Renal pelvis (tissue), 12 donors: ENCODE measurements at places on chromosomes 2 and 18. TPM values are rescaled to one million over a fixed set of nuclear protein-coding genes. Genes with fewer than 3 reads are reported as not detected.

DNA sequence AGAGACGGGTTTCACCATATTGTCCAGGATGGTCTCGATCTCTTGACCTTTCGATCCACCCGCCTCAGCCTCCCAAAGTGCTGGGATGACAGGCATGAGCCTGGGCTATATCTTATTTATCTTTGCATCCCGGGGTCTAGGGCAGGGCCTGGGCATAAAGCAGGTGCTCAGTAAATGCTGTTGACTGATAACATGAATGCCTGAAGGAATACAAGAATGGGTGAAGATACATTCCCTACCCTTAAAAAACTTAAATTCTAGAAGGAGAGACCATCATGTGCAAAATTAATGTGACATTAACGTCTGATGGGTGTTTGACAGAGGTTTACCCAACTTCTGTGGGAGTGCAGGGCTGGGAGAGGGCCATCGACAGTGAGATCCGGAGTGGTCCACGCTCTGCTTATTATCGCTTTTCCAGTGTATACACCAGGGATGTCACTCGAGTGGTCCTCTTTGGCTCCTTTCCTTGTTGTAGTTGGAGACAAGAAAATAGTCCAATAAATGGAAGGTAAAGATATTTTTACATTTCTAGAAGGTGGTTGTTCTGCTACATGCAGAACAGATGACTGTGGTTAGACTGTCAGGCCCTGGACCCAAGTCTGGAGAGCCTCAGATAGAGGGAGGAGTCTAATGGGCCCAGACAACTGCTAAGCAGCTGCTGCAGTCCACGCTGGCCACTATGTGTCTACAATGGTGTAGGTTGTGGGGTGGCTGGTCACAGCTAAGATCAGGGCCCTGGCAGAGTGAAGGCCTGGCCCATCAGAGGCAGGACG, 131.7 kb downstream of the MYCN start:
- DNase-seq: no peak

Gene PLGLB1
- 19.8 TPM for polyA plus RNA-seq

Gene FAM161A
- polyA plus RNA-seq: 27.0 TPM

DNA sequence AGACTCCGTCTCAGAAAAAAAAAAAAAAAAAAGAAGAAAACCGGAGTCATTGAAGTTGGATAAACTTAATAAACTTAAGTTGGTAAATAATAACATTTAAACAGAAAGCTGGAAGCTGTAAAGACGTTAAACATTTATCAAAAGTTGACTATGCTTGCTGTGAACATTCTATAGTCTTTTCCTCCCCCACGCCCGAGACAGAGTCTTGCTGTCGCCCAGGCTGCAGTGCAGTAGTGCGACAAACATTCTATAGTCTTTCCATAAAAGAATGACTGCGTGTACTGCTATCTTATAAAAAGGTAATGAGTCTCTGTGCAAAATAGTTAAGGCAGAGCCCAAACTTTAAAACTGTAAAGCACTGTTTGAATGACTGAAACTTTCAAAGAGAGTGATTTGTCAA, 45.2 kb downstream of the PPP4R1 start:
- DNase-seq: peak; percentile 4

Gene LBH
- polyA plus RNA-seq: 117 TPM

Gene RND3
- polyA plus RNA-seq: 38.1 TPM

Gene LBX2
- 3.9 TPM for polyA plus RNA-seq

DNA sequence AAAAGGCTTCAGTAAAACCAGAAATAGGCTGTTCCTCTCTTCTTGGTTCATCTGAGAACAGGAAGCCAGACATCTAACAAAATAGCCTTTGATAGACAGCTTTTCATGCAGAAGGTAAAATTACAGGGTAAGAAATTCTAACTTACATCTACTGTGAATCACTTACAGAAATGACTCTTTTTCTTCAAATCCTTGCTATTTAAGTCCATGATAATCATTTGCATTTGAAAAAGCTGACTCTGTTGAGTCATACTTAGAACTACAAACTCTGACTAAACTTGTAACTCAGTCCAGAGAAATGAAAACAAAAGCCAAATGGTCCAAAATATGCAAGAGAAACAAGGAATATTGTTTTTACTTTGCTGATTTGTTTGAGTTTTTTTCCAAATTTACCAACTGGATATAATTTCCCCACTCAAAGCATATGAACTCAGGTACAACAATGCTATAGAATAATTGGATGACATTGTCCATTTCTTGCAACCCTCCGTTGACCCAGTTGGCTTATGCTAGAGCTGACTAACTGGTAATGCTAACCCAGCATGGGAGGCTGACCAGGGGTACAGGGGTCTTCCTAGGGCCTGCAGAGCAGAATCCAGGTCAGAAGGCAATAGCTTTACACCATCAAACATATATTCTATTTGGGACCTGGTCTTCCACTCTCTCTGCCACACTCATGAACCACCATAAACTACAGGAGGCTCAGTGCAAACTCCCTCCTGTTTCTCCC, 18.8 kb upstream of the MREG start:
- DNase-seq: no peak

DNA sequence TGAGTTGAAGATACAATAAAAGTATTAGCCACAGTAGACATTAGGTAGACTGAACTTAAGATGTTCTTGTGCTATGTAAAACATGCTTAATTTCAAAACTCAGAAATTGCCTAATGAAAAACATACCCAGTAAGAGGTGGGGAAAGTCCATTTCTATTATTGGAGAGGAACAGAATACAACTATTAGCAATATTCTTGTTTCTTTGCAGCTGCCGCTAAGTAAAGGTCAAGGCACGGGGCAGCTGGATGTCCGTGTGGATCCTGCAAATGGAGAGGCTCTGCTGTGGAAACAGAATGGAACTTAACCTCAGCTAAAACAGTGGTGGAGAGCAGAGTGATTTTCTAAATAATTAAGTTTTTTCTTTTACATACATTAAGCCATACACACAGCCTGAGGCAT, 139.2 kb upstream of the ARHGAP28 start:
- DNase-seq: no peak

Gene MARCHF4
- 0.05 TPM for polyA plus RNA-seq

DNA sequence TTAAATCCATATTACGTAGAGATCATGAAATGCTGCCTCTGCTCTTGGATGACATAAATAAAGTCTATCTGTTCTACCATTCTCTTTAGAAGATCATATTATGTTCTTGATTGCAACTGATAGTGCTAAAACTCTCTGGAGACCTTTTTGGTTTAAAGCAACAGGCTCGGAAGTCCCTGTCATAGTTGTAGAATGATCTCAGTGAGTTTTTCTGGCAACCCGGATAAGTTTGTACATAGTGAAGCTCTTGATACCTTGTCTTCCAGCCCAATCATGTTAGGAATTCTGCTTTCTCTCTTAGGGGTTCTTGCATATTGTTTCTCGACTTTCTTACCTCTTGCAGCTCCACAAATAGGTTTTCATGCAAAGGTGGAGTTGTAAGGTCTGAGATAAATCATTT, 156.1 kb downstream of the TTC27 start:
- no peak for DNase-seq

Gene WDPCP
- polyA plus RNA-seq: 18.5 TPM

Gene GRHL1
- polyA plus RNA-seq: 6.8 TPM

DNA sequence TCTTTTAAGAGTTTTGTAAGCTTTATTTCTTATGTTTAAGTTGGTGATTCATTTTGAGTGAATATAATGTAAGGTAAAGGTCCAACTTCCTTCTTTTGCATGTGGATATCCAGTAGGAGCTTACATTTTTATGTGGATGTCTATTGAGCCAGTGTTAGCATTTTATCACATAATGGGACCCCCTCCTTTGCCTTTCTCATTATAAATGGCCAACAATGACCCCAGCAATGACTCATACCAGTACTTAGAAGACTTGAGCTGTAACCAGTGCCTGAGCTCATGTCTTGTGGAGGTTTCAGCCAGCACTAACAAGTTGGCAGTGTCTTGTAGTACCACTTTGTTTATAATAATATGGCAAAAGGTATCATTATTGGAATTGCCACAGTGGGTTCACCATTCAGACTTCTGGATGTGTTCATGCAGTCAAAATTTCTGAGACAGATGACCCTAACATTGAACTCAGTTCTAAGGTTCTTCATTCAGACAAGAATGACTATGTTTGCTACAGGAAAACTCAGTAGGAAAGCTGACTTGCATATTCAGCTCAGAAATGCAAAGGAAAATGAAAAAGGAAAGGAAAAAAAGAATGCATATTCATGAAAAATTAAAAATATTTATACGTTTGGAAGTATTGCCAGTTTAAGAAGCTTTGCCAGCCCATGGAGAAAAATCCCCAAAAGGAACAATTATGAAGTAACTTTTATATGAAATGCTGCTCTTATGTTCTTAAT, 41.0 kb downstream of the CDKL4 start:
- no peak for DNase-seq

- no peak for DNase-seq
These were observed 22.3 kb upstream of the DYNC2LI1 start for GRCh38 chr2:43751476-43751990.

- no peak for DNase-seq
These were observed 56.0 kb downstream of the METTL4 start for GRCh38 chr18:2515171-2515787.

- no peak for DNase-seq
These were observed 47.0 kb downstream of the LANCL1 start for GRCh38 chr2:210429403-210430137.

DNA sequence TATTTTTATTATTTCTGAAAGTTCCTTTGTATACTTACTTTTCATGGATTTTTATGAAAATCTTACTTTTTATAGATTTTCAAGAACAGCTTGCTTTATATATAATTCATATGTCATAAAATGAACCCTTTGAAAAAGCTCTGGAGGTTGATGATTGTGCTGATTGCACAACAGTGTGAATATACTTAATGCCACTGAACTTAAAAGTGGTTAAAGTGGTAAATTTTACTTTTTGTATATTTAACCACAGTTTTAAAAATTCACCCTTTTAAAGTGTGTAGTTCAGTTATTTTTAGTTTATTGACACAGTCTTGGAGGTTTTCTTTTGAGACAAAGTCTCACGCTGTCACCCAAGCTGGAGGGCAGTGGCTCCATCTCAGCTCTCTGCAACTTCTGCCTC, 8.4 kb downstream of the SANBR start:
- no peak for DNase-seq

Gene HADHB
- polyA plus RNA-seq: 160 TPM

GRCh38 chr2:240831594-240832204, 11.7 kb upstream of the KIF1A start:
- DNase-seq: no peak

GRCh38 chr2:1633092-1633671, 111.1 kb downstream of the PXDN start:
- no peak for DNase-seq
